Stimulated activated CD4-positive, alpha-beta T cell treated with anti-CD3 and anti-CD28 coated beads, Interleukin-15, amount 100 ng/mL, for 24 hours (primary cell): ENCODE measurements at places on chromosomes 5 and 9.
A peak's percentile ranks its signal among the peaks of the same experiment; 100 is the strongest.

DNA sequence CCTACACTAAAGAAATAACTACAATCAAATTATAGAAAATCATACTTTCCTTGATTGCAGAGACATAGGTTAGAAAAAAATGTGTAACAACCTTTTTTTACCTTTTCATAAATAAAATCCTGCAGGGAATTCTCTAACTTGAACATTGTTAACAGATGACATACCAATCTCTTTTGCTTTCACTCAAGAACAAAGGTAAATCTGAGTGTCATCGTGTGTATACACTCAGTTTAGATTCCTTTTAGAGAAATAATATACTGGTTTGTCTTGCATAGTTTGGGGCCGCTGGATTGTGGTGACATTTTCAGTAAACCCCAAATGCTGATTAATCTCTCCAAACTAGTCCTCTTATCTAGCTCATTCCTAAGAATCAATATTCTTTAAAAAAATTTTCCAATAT lies 20.8 kb upstream of the MTAP start:
- DNase-seq = no peak

GRCh38 chr5:76250463-76250862 lies 152.6 kb upstream of the IQGAP2 start:
- DNase-seq = no peak

GRCh38 chr5:1655496-1656270 lies 131.9 kb upstream of the LPCAT1 start:
- no peak for DNase-seq

DNA sequence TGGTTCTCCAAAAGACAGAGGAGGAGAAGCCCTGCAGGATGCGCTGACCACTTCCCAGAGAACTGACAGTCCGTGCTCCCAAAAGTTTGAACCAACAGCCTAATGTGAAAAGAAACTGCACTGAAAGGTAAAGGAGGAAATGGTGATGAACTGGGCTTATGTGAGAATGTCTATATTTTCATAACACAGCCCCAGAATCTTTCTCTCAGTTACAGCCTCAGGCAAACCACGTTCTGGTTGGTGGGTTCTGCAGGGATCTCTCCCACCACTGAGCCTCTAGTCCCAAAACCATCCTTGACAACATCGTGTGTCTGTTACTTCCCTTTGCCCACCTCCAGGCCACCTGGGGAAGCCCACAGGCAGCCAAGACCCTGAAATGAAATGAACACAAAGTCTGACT lies 23.9 kb downstream of the SPARC start:
- no peak for DNase-seq

- no peak for DNase-seq
These were observed 62.3 kb downstream of the RAPGEF1 start for GRCh38 chr9:131677444-131678180.

DNA sequence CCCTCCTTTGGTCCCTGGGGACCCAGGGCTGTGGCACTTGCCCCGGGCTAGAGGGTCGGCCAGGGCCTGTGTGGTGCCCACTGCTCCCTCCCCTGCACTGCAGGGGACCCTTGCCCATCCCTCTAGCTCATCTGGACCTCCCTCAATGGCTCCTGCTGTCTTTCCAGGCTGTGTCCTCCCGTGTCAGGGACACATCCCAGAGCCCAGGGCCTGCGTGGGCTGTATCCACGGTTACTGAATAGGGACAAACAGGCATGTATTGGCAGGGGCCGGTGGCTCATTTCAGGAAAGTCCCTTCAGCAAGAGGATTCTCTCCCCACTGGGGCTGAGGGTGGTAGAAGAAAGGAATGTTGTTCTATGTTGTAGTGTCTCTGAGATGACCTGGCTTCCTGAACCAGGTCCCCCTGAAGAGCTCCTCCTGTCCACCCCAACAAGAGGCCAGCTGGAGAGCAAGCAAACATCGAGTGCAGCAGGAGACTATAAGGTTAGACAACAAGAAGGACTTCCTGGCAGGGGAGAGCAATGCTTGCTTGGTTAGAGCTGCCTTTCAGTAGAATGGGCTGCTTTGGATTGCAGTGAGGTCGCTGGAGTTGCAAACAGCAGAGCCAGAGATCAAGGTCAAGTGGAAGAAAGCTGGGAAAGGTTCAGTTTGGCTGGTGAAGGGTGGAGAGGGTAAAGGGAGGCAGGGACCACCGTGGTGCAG lies 1.0 kb upstream of the CRB2 start:
- DNase-seq = no peak

DNA sequence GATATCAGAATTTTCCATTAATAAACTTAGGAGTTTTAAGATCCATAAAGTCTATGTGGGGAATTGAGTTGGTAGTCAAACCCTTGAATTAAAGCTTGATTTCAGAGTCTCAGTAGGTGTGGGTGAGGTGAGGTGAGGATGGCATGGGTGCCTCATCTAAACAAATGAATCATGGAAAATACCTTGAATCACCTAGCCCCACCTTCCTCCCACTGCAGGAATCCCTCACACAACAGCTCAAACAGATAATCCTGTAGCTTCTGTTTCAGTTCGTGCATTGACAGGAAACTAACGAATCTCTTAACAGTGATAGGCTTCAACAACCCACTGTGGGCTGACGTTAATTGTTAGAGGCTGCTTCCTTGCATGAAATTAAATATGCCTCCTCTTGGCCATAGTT lies 185.0 kb downstream of the SREK1 start:
- DNase-seq = peak; percentile 22

DNA sequence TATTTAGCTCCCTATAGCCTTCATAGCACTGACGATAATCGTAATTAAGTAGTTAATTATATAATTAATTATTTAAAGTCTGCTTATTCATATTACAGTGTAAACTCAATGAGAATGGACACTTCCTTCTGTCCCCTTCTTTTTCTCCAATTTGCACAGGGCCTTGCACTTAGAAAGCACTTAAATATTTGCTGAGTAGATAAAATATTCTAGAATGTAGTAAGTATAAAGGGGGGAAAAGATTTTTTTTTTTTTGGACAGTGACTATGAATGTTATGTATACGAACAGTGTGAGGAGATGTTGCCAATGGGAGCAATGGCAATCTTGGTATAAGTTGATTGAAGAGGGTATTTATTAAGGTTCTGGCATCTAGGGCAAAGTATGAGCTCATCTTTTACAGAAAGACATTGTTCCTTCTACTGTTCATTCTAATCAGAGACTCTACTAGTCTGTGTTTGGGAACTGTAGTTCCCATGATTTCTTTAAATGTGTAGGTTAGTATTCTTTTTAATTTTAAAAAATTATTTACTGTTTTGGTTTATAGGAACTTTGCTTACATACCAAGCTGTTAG lies 49.4 kb downstream of the YTHDC2 start:
- DNase-seq = no peak

DNA sequence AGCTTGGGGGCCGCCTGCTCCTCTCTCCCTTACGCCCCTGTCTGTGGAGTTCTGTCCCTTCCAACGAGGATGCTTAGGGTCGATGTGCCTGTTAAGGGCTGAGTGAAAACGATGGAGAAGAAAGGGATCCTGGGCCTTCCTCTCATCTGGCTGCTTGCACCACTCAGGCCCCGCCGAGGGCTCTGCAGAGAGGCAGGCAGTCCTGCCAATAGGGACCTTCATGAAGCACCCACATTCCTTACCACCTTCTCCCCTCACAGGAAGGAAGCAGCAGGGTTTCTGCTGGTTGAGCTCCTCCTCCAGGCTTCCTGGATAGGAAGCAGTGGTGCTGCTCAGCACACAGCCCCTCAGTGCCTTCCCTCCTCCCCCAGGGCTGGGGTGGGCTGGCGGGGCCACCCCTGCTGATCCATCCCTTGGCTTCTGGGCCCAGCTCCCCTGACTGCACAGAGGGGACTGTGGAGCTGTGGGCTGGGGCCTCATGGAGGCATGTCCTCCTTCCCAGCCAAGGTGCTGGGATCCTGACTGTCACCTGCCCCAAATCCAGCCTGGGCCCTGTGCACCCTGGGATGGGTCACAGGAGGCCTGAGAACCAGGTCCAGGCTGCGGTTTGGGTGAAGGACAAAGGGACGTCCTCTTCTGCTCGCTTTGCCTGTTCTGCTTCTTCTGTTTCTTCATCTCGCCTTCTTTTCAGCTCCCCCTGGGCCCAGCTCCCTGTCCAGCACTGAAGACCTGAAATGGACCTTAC lies 50.5 kb downstream of the AHRR start:
- no peak for DNase-seq

GRCh38 chr9:136566901-136567300 lies 21.1 kb upstream of the NOTCH1 start:
- DNase-seq = no peak
